Vagina (tissue), 2 donors: ENCODE measurements at places on chromosomes 13 and 19.

GRCh38 chr19:8253678-8254077, 44.5 kb downstream of the CERS4 start:
- DNase-seq = no peak

- no peak for DNase-seq
Measured at GRCh38 chr19:3959766-3960131, 11.2 kb downstream of the DAPK3 start.

DNA sequence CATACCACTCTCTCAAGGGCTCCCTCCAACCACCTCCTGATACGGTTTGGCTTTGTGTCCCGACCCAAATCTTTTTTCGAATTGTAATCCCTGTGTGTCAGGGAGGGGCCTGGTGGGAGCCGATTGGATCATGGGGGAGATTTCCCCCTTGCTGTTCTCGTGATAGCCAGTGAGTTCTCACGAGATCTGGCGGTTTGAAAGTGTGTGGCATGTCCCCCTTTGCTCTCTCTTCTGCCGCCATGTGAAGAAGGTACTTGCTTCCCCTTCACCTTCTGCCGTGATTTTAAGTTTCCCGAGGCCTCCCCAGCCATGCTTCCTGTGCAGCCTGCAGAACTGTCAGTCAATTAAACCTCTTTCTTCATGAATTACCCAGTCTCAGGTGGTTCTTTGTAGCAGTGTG, 34.7 kb upstream of the SLC15A1 start:
- DNase-seq = no peak

DNA sequence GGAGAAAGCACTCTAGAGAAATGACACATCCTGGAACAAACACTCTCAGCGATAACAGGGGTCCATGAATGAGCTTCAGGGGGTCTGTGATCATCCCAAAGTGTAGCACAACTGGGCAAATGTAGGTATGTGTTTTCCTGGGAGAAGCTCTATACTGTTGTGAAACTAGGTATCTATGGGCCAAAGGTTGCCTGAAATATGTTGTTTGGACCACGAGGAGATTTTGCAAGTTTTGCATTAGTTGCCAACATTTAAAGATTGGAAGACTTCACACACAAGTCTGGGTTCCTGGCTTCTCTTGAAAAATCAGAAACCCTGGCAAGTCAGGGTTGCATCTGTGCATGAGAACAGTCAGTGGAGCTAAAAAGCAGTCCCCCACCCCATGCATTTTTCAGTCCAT, 26.7 kb upstream of the POU2F2 start:
- DNase-seq = no peak

- DNase-seq = no peak
Measured at GRCh38 chr13:25252225-25252624, 35.1 kb downstream of the MTMR6 start.

- no peak for DNase-seq
Measured at GRCh38 chr19:13864667-13865570, 12.0 kb upstream of the NANOS3 start.

GRCh38 chr19:53365134-53365898, at the start of gene ZNF525:
Gene ZNF525, plus strand, starts transcription at chr19:53365705. Its CDS starts 6,577 bp downstream, at chr19:53372282.
- DNase-seq = no peak

GRCh38 chr13:107450931-107451330, 764.4 kb downstream of the LIG4 start:
- no peak for DNase-seq

GRCh38 chr13:112113348-112113747, 46.4 kb downstream of the SOX1 start:
- no peak for DNase-seq

DNA sequence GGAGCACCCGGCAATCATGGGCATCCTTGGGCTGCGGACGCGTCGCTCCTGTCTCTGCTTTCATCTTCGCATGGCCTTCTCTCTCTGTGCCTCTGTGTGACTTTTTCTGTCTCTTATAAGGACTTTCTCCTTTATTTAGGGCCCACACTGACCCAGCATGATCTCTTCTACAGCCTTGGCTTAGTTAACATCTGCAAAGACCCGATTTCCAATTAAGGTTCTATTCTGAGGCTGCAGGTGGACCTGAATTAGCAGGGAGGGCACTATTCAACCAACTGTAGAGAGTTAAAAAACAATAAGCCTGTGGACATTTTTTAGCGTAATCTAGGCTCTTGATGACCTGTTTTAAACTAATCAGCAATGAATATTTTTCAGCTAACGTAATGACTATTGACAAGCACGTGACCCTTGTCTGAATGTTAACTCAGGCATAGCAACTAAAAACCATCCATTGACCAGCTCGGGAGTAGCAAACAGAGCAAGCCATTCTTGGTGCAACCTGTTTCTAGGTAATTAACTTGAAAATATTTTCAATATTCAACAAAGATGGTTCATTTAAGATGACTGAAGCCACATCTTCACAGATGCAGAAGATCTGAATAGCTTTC, 15.2 kb downstream of the F10 start:
- no peak for DNase-seq

GRCh38 chr13:33441015-33441414, 155.5 kb upstream of the STARD13 start:
- DNase-seq = no peak

DNA sequence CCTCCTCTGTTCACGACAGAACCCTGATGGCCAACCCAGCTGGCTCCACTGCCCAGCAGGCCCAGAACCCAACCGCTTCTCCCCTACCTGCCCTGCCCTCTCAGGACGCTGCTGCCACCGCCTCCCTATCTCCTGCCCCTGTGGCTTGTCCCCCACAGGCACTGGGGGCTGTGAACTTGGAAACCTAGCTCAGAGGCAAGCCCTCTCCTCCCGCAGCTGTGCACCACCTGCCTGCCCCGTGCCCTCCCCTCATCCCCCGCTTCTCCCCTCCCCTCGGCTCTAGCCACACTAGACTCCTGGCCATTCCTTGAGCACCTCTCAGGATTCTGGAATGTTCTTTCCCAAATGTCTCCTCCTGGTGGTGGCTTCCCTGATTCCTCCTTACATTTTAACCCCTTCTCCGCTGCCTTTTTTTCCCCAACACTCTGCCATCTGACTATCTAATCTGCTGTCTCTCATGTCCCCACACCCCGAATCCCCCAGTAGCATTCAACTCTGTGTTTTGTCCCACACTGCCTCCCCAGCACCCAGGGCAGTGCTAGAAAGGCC, 6.7 kb downstream of the NANOS3 start:
- DNase-seq = no peak

DNA sequence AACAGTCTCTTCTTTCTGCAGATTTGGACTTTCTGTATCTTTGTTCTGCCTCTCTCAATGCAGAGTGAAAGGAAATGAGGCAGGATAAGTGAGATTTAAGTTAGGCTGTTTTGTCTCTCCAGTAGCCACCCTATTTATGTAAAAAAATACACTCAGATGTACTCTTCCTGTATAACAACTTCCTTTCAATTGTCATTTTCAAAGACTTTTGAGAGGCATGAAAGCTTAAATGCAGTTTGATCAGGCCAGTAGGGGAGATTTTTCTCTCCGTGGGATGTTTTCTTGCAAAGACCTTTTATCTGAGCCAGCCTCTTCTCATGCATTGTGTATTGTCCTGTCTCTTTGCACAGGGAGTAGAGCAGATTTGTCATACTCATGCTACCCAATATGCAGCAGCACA, 166.8 kb downstream of the SLITRK5 start:
- no peak for DNase-seq

DNA sequence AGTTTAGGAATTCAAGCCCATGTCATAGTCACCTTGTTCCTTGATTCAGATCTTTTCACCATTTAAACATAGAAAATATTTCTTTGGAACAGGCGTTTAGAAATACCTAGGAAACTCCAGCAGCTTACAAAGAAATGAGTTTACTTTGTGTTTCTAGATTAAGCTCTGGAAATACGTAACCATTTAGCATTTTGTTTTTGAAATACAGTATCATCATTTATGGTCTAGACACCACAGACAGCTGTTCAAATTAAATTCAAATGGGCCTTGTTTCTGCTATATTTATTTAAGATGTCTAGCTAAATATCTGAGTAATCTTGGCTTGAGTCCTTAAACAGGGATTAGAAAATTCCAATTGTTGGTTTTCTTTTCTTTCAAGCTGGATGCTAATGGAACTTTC, 228.5 kb downstream of the NDFIP2 start:
- no peak for DNase-seq

- no peak for DNase-seq
Measured at GRCh38 chr19:46016426-46017094, 6.3 kb downstream of the PGLYRP1 start.

- DNase-seq = no peak
Measured at GRCh38 chr19:15122331-15123030, 15.3 kb downstream of the SYDE1 start.

DNA sequence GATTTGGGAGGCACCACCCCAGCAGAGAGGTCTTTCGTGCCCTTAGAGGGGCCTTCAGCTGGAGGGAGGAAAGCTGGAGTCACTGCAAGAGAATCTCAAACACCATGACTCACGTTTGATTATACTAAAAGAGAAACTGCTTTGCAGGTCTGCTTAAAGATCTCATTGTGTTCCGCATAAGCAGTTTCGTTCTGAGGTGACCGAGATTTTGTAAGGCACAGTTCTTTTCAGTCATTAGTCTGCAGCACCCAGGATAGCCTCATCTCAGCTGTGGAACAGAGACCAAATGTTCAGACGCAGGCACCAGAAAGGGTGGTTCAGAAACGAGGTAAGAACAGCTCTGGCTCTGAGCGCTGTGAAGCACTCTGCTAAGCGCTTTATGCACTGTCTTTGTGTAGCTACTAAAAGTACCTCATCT, 71.2 kb upstream of the GTF3A start:
- no peak for DNase-seq

DNA sequence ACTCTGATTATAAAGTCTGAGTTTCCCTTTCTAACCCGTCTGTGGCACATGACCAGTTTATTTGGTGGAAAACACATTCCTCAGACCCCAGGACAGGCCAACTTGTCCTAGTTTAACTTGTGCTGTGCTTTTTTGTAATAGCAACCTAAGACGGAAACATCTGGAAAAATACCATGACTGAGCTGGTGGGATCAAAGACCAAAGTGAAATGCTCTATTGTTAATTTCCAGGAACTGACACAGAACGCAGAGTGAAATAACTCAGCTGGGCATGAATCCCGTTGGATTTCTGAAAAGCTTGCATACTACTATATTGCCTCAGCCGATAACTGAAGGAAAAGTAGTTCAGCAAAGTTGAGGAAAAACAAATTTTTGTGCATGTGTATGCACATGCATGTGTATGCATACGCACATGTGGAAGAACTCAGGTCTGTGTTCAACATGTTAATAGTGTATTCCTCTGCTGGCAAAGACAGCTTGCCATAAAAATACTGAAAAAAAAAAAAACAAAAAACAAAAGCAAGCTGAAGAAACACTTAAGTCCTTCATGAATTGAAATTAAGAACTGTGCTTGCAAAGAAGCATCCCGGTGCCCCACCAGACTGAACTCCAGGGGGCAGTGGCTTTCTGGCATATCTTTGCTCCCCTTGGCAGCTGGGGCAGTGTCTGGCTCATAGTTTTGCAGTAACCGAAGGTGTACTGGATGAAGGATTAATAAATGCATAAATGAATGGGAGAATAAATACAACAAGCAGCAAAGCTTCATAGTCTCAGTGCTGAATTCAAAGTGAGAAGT, 187.8 kb downstream of the LHFPL6 start:
- no peak for DNase-seq

- DNase-seq = no peak
Measured at GRCh38 chr19:49518033-49518432, 5.6 kb downstream of the FCGRT start.

- no peak for DNase-seq
Measured at GRCh38 chr13:31905961-31906360, 125.6 kb upstream of the FRY start.

DNA sequence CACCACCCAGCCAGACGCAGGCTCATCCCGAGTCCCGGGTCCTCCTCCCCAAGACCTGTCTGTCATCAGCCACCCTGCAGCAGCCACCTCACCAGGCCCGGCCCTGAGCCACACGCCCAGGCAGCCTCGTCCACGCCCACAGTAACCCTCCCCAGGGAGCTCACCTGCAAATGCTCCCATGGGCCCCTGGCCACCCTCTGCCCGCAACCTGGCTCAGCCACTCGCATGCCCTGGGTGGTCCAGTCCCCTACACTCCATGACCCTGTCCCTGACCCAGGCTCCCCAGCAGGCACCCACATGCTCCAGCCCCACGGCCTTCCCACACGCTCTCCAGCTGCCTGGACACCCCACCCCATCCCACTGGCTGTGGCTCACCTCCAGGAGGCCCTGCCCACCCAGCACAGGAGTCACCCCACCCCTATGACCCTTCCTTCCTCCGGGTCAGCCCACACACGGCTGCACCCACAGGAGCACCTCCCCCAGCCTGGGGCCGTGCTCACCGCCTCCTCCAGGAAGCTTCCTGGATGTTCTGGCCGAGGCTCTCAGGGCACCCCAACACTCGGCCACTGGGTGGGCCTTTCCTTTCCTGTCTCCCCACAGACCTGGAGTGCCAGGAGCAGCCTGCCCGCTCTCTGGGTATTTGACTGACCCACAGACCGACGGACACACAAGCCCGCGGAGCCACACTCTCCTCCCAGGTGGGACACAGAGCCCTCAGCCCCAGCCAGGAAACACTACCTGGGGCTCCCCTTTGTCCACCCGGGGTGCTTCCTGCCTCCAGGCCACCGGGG, 3.6 kb downstream of the TMEM259 start:
- DNase-seq = no peak

GRCh38 chr13:113305208-113305607, 8.2 kb downstream of the LAMP1 start:
- DNase-seq = no peak

GRCh38 chr19:6047741-6048251, 62.5 kb downstream of the RFX2 start:
- no peak for DNase-seq

DNA sequence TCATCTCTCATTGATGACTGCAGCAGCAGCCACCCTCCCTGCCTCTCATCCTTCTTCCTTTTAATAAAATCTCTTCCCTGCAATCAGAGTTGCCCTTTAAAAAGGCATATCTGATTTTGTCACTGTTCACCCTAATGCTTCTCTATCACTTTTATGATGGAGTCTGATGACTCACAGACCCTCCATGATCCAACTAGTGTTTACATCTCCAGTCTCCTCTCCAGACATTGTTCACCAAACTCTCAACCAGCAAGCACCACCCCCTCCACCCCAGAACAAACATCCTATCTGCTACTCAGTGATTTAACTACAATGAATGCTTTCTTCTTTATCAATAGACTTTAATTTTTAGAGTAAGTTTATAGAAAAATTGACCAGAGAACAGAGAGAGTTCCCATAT, 59.5 kb downstream of the TNFSF11 start:
- DNase-seq = no peak

DNA sequence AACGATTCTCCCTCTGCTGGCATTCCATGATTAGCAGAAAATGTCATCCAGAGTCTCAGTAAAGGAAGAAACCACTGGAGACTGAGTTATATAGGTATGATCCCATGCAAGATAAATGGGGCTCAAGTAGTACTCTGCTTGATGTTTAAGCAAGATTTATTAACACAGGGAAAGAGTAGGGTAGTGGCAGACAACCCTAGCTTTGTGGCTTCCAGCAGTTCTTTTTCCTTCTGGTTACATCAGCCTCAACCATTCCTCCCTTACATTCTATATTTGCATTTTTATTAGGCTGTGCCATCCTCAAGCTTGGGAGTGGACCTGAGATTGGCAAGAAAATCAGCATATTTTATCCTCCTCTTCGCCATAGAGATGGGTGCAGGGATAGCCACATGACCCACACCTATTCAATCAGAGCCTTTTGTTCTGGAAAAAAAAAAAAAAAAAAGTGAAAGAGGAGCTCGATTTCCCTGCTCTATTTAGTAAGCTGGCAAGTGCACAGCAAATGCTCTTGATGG, 402.1 kb downstream of the ZNF536 start:
- no peak for DNase-seq
